Amniotic stem cell (primary cell): ENCODE measurements at places on chromosomes 16 and 17.

GRCh38 chr16:55003306-55003705 is 72.6 kb downstream of the IRX5 start:
- no peak for DNase-seq

GRCh38 chr16:80285104-80285503 is 255.7 kb upstream of the DYNLRB2 start:
- peak; percentile 64 for DNase-seq

DNA sequence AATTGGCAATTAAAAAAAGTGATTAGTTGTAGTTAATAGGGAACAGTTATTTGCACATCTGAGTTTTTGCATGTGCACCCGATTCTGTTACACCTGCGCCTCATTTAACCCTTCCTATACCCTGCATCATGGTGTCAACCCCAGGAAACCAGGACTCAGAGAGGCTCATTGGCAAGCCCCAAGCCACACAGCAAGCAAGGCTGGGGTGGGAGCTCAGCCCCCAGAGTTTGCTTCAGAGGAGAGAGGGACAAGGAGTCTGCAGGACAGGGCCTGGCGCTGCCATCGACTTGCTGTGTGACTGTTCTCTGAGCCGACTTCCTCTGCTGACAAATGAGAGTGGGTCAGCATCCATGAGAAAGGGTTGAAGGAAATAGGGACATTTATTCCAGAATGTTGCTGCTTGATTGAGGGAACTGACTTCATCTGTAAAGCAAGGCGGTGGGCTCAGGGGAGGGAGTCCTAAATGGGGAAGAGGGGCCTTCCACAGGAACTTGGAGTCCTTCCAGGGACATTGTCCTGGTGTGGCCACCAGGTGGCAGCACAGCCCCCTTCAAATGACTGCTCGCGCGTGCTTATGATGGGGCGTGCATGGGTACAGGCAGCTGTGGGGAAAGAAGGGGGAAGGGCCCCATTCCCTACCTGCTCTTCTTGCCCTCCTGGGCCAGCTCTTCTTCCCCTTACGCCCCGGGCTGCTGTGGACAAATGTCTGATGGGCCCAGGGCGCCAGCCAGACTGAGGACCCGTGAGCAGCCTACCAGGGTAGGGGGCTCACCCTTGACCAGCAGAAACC is 51.6 kb downstream of the NT5M start:
- no peak for DNase-seq

GRCh38 chr17:65519462-65519861 is 42.0 kb downstream of the AXIN2 start:
- DNase-seq: no peak

- DNase-seq: no peak
Measured at GRCh38 chr16:70257391-70257790, 5.7 kb upstream of the EXOSC6 start.

DNA sequence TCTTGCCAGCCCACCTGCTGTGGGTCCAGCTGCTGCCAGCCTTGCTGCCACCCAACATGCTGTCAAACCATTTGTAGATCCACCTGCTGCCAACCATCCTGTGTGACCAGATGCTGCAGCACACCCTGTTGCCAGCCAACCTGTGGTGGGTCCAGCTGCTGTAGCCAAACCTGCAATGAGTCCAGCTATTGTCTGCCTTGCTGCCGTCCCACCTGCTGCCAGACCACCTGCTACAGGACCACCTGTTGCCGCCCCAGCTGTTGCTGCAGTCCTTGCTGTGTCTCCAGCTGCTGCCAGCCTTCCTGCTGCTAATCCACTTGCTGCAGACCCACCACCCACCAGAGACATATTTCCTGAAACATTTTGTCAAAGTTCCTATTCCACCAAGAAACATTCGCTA is 641 bp downstream of the KRTAP9-1 start:
- no peak for DNase-seq

- DNase-seq: no peak
Measured at GRCh38 chr16:56047307-56048234, 143.7 kb upstream of the GNAO1 start.

DNA sequence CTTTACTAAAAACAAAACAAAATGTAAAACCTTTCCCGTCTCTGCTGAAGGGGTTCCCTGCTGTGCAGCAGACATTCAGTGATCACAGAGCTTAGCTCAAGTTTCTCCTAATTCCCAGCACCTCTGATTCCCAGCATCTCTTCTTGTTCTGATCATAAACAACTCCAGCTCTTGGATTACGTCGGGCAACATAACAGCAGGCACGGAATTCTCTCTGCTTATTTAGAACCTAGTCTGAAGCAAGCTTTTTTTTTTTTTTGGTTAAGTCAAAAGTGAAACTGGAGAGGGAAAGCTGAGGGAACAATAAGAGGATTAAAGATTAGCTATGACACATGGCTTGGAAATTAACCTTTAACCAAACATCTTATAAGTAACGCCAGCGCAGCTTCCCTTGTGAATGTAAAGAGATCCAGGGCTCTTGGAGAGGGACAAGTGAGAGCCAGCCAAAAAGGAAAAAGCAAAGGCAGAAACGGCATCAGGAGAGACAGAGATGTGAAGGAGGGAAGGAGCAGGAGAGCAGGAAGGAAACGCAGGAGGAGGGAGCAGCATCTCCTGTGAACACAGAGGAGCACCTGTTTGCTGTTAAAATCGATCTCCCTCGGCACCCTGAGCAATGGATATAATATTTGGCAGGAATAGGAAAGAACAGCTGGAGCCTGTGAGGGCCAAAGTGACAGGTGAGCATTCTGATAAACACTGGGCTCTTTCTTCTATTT is at the start of gene BCO1:
Gene BCO1 (plus strand): TSS at position 394 of the 716 bp plus-strand sequence. CDS start 220 bp downstream, at position 614.
- DNase-seq: no peak

DNA sequence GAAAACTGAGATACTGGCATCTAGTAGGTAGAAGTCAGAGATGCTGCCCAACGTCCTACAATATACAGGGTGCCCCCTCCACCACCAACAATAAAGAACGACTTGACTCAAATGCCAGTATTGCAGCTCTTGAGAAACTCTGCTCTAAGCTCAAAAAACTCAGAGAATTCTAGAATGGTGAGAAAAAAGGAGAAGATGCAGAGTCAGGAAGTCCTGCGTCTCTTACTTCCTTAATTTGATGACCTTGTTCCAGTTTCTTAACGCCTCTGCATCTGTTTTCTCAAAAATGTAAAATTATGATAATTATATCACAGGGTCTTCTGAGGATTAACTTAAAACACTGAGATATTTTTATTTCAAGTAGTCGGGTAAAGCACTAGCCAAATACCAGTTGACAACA is 1.7 kb upstream of the HSBP1 start:
- no peak for DNase-seq

DNA sequence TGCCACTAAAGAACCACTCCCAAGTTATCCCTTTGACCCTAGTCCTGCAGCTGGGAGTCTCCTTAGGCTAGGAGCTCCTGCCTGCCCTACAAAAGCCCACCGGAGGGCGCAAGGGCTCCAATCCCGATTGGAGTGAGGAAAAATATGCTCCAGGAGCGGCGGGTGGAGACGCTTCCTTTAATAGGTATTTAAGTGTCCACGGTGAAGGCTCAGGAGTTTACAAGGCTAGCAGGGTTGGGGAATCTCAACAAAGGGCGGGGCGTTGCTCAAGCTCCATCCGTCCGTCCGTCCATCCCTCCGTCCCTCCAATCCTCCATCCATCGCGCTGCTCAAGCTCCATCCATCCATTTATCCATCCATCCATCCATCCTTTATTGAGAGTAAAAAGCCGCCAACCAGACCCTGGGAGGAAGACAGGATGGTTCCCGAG is 556 bp upstream of the SPNS1 start:
- DNase-seq: peak; percentile 54

GRCh38 chr16:66786551-66786950 is 14.8 kb downstream of the TERB1 start:
- DNase-seq: no peak

DNA sequence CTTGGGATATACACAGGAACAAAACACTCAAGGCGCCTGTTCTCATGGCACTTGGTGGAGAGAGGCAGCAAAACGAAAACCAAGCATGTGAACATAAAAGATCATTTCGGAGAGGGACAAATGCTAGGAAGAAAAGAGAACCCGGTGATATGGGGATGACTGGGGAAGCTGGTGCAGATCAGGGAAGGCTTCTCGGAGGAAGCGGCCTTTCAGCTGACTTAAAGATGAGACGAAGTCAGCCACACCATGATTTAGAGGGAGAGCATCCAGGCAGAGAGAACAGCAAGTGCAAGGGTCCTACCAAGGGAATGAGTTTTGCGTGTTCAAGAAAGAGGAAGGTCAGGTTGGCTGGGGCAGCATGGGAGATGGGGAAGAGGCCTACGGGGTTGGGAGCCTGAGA is 250.9 kb downstream of the KATNIP start:
- DNase-seq: no peak
